ENCODE measurements at places on chromosomes 2 and 18.

- no peak for DNase-seq
Observed at GRCh38 chr2:238015705-238016104, 45.1 kb upstream of the SCLY start.

DNA sequence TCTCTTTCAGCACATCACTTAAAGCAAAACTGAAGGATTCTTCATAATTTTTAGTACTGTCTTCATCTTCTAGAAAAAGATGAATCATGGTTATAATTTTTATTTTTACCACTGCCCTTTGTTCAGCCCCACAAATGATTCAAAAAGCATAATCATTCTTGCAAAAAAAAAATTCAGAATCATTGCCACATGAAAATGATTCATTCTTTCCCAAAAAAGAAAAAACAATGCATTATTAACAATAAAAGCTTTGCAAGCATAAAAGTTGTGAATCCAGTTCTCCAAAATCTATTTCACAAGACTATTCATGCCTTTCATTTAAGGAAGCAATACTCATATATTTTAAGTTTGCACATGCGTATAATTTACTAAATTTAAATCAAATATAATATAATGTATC, 204.8 kb downstream of the RBM43 start:
- no peak for DNase-seq

GRCh38 chr18:40380686-40381439, 1574.2 kb upstream of the PIK3C3 start:
- no peak for DNase-seq

DNA sequence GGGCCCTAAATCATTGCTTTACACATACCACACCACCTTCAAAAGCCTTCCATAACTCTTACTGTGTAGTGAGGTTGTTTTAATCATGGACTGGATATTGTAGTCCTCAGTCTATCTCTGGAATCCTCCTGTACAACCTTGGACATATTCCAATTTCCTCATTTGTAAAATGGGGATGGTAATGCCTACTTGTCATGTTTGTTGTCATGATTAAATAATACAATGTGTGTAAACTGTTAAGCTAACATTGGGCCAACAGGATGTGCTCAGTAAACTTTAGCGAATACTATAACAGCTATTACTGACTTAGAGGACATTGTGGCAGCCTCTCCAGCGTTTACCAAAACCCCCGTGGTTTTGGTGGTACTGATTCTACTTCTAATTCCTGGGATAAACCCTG, 74.7 kb upstream of the PTPRM start:
- DNase-seq, result no peak

GRCh38 chr2:125588780-125589179, 1067.2 kb upstream of the GYPC start:
- no peak for DNase-seq

GRCh38 chr2:225033440-225034318, 8.6 kb downstream of the DOCK10 start:
- no peak for DNase-seq

GRCh38 chr18:5975111-5976002, 80.0 kb upstream of the TMEM200C start:
- DNase-seq, result no peak
